ENCODE measurements at places on chromosomes 13 and 19.

DNA sequence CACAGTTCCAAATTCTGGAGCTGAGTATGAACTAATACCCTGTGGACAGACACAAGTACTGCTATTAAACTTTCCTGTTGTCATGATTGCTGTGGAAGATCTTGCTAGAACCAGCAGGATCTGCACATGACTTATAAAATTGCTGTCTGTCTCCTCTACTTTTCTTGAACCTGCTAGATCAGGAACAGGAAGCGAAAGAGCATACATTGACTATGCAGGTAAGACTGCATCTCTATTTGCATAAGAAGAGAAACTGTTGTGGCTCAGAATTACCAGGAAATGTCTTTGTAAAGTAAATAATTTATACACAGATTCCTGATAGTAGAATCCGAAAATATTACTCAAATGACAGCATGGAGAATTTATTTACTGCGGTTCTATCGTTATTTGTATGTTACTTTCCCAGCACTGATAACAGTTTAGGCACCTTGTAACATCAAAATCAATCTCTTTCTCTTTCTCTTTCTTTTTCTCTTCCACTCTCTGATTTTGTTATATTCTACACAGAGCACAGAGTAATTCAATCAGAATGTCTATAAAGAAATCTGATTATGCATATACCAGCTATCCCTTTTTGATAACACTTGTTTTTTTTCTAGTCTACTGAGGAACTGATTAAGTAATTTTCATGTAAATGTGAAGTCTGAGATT, 226.5 kb downstream of the MYO16 start:
- DNase-seq = no peak

DNA sequence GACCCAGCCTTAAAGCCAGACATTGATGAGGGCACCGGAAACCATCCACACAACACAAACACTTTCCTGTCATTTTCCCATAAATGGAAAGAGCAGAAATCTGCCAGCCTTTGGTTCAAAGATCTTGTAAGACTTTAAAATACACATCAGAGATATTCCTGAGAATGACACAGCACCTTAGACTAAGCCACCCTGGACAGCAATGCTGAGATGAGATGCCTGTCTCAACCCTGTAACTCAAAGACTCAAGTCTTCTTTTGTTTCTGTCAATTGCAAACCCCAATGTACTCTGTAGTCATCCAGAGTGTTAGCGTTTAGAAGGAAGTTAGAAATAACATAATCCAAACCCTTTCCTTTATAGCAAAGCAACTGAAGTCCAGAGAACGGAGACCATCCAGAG, 119.2 kb downstream of the CCNA1 start:
- no peak for DNase-seq

- DNase-seq = no peak
Measured at GRCh38 chr13:36090592-36090991, 40.6 kb downstream of the DCLK1 start.

GRCh38 chr13:98475522-98475921, 101.4 kb downstream of the STK24 start:
- DNase-seq = no peak

GRCh38 chr19:35847911-35848310, 4.4 kb downstream of the NPHS1 start:
- DNase-seq = no peak

DNA sequence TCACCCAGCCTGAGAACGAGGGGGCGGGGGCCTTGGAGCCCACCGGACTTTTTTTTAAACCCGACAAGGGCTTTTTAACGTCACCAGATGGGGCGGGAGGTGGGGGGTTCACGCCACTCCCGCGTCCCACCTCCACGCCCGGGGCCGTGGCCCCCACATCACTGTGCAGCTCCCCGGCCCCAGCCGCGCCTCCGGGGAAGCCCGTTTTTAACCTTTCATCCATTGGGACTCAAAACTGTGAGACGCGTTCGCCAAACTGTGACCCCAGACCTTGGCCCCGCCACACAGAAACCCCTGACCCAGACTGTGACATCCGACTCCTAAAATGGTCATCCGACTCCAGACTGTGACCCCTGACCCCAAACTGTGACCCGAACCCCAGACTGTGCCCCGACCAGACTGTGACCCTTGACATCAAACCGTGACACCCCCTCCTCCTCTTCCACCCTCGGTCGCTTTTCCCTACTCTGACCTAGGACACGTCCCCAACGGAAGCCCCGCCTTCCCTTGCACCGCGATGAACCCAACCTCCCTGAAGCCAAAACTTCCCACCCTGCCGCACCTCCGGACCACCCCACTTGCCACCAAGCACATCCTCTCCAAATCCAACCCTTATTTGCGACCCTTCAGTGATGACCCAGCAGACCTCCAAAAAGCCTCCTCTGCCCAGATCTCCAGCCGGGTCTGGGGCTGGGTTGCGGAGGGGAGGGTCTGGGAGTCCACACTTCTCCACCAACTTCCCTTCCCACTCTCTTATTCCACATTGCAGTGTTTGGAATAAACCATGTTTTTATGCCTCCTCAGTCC, 1.5 kb upstream of the GRWD1 start:
- no peak for DNase-seq

DNA sequence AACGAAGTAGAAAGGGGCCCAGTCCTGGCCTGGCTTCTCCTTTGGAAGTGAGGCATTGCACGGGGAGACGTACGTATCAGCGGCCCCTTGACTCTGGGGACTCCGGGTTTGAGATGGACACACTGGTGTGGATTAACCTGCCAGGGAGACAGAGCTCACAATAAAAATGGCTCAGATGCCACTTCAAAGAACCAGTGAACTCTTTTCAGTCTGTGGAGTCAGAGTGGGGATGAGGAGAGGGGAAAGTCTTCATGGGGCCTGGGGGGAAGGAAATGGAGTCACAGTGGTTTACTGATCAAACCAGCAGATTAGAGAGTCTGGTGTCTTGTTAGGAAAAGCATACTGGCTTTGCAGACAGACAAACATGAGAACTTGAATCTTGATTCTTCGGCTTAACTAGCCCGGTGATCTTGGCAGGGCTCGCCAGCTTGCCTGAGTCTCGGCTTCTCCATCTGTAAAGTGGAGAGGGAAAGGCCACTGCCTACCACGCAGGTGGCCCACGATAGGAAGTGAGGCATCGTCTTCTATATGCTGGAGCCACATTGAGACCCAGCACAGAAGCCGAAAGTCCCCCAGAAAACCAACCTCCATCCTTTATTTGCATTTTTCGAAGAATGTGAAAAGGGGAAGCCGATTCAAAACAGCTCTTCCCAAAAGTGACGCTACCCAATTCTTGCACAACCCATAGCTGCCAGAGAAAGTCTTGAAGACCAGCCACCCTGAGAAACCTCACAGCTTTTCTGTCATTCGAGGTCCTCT, at the start of gene FFAR1:
Gene FFAR1 (plus strand): TSS at position 732 of the 759 bp plus-strand sequence. CDS start 3,650 bp downstream, outside the sequence.
- DNase-seq = peak; percentile 47

DNA sequence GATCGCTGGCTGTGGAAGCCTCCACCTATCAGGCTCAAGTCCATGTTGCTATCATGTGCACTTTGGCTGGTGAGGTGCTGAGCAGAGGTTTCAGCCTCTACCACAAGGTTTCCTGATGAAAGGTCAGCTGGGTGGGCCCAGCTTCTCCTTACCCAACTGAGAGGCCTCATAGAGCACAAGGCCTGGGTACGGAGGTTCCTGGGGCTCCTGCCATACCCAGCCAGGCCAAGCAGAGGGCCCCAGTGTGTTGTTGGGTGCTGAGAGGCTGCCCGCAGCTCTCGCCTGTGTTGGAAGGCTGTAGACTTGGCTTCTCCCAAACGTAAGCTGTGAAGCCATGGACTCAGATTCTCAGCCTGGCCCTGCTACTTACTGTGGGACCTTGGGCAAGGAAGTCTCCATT, 28.2 kb downstream of the ACTN4 start:
- DNase-seq = no peak

- DNase-seq = no peak
Measured at GRCh38 chr13:33615436-33615835, 202.5 kb upstream of the RFC3 start.

GRCh38 chr13:40161351-40161810, 505.1 kb downstream of the FOXO1 start:
- DNase-seq = no peak

GRCh38 chr13:21709697-21710096, 38.8 kb downstream of the FGF9 start:
- no peak for DNase-seq

- DNase-seq = no peak
Measured at GRCh38 chr19:50515168-50515561, 1.5 kb upstream of the ASPDH start.

DNA sequence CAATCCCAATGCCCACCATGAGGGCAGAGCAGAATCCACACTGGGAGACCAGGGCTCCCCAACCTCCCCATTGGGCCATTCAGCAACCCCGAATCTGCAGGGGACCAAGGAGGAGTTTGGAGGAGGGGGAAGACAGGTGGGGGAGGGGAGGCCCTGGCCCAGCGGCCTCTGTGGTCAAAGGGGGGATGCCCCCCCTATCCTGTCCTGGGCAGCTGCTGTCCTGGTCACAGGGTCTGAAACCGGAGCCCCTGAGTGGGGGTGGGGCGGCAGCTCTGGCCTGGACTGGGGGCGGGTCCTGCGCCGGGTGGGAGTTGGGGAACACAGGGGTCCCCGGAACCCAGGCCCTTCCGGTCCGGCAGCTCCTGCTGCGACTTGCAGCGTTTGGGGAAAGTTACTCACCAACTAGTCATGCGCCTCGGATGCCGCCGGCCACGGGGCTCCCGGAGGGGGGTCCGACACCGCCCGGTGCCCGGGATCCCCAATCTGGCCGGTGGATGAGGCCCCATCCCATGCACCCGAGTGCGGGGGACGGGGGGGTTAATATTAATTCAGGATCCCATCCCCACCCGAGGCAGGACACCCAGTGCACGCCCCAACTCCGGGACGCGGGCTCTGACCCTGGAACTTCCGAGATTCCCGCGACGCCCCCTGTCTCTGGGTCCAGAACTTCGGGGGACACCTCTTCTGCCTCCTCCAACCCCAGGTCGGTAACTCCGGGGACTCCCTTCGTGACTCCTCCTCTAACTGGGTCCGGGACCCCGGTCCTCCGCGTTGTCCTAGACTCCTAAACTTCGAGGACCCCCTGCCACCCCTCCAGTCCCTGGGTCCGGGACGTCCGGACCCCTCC, 872 bp downstream of the HOMER3 start:
- DNase-seq = no peak

DNA sequence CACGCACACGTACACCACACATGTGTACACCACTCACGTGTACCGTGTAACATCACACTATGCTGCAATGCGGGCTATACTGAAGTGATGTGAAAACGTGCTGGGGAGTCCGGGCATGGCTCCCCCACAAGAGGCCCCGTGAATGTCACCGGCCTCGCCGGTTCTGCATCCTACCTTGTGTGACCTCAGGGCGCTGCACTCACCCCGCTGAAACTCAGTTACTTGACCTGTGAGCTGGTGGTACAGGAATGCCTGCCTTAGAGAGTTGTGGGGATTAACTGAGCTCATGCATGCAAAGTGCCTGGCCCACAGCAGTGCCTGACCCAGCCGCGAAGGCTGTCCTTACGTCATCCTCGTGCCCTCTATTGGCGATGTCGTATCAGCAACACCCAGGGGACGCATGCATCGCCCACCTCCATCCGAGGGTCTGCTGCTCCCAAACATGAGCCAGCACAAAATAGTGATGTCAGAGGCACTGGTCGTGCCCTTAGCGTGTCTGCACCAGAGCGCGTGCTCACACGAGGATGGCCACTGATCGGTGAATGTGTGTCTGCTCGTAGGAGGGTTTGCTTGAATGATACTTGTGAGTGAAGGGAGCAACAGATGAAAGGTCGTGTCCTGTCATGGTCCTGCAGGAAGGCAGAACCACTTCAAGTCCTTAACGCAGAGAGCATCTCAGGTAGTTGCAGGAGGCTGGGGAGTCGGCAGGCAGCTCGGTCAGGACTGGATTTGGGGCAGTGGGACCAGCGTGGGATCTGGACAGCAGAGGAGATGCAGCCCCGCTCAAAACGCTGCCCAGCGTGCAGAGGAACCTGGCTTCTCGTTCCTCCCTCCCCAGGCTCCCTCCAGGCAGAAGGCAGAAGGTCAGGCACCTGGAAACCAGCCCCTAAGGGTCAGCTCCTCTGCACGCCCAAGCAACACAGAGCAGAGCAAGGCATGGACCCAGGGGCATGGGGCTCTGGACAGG, 126.2 kb upstream of the SPACA7 start:
- DNase-seq = no peak
